Transverse colon (tissue), 4 donors: ENCODE measurements at places on chromosomes 4 and X. TPM values are rescaled to one million over a fixed set of nuclear protein-coding genes. Genes with fewer than 3 reads are reported as not detected.

- no peak for DNase-seq
Measured at GRCh38 chrX:108731153-108731552, 5.2 kb downstream of the IRS4 start.

Gene NOA1
- 32.5 TPM for total RNA-seq

DNA sequence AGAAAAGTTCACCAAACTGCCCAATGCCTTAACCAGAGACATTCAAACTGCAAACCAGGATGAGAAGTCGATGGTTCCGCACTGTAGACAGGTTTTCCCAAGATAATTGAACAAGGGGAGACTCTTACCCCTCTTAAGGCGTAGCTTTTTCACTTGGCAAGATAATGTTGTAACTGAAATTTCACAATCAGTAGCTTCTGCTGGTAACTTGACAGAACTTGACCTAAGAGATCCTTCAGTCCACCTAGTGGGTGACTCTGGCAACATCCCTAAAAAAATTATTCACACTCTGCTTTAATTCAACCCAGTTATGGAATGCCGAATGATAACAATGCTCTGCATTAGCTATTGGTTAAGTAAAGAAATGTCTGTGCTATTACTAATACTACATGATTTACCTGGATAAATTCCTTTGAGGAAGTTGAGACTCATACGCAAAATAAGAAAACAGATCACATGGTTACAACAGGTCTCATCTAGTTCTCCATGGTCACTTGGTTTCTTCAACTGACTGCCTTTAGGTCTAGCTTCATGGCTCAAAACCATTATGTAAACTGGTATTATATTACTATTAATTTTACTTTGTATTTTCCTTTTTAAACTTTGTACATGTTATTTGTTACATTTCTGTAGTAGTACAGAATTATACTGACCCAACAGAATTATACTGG is 9.1 kb downstream of the ELF2 start:
- no peak for DNase-seq

DNA sequence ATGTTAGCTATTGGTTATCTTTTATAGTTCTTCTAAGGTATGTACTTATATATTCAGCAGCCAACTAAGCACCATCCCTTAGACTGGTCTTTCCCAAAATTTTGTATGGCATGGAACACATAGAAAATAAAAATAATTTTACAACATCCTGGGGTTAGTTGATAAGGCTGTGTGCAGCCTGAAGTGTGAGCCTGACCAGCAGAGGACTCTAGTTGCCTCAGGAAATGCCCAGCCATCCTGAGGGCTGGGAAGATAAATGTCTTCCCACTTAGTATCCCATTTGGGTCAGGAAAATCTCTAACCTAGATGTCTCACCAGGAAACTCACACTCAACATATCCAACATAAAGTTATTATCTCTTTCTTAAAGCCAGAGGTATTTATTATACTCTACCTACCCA is 251.4 kb upstream of the POF1B start:
- DNase-seq = no peak

Gene TLR6
- total RNA-seq = 5.9 TPM

Gene GRPEL1
- total RNA-seq = 1.1 TPM
